ENCODE measurements at places on chromosomes 12 and 14.

GRCh38 chr12:1880153-1880845 lies 38.2 kb downstream of the CACNA2D4 start:
- no peak for DNase-seq

GRCh38 chr12:3186546-3187215 lies 109.5 kb downstream of the TSPAN9 start:
- DNase-seq, result no peak

- DNase-seq, result no peak
Observed at GRCh38 chr12:76042147-76042546, 10.6 kb upstream of the PHLDA1 start.

- DNase-seq, result no peak
Observed at GRCh38 chr12:88361493-88361892, 218.8 kb downstream of the KITLG start.

DNA sequence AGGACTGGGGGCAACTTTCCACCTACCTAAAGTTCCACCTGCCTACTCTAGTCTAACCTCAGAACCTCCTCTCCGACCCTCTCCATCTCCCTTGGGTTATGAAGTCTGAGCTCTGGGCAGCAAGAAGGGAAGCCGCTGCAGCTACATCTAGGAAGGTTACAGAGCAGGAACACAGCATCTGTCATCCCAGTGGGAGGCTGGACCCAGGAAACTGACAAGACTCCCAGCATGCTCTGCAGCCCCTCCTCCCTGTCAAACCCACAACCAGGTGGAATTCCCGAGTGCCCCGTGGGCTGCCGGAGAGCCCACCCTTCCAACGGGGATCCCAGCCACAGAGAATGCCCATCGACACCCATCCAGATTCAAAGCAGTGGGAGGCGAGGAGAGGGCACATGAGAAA lies 2.1 kb downstream of the TESC start:
- DNase-seq, result no peak

GRCh38 chr14:24789378-24789884 lies 155.4 kb upstream of the GZMB start:
- no peak for DNase-seq

DNA sequence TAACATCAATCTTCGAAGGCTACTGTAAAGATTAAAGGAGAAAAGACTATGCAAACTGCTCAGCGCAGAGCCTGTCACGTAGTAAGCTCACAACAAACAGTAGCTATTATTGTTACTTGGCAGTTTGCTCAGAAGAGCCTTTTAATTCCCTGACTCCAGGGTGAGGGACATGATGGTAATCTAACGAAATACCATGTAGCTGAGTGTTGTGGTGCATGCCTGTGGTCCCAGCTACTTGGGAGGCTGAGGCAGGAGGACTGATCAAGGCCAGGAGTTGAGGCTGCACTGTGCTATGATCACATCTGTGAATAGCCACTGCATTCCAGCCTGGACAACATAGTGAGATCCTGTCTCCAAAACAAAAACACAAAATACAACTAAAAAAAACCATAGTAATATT lies 22.8 kb downstream of the HEBP1 start:
- no peak for DNase-seq

DNA sequence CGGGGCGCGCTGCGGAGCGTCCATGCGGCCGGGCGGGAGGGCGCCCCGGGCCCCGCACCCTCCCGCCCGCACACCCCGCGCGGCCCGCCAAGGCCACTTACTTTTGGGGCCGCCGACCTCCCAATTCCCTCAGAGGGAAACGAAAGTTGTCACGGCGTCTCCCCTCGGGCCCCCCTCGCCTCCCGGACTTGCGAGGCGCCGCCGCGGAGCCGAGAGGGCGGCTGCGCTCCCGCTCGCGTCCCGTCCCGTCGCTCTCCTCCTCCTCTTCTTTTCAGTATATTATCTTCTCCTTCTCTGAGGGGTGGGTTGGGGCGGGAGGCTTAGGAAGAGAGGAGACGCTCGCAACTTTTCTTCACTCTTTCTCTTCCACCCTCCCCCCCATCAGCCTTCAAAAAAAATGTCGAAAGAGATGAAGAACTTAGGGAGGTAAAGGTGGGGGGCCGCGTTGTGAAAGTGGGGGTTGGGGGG lies 613 bp downstream of the DUSP16 start:
- no peak for DNase-seq

DNA sequence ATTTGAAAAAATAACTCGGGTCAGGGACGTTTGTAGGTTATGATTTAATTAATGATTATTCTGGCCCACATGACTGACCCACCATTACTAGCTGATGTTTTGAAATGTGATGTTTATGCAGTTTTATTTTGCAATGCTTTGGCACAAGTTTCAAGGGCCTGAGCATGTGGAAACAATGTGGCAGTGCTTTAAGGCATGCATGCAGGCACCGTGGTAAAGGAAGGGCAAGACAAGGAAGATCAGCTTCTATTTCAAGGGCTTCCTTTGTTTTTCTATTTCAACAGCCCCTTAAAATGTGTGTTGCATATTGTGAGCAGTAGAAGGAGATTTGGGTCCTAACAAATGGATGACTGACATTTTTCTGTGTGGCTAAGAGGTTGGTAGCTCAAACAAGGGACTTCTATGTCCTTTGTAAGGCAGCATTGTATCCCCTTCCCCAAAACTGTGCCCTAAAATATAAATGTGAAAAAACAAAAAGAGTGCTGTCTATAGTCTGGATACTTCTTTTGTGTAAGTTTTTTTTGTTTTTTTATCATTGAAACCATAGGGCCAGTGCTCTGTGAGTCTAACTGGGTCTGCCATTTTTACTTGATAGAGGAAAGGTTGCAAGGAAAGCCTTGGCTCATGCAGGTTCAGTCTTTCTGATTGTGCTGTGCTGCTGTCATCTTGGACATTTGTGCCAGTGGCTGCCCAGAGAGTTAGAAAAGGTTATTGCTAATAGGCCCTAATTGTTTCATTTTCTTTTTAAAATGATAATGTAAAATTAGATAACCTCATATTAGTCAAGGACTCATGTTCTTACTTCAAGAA lies 103.5 kb downstream of the FGD4 start:
- DNase-seq, result no peak

DNA sequence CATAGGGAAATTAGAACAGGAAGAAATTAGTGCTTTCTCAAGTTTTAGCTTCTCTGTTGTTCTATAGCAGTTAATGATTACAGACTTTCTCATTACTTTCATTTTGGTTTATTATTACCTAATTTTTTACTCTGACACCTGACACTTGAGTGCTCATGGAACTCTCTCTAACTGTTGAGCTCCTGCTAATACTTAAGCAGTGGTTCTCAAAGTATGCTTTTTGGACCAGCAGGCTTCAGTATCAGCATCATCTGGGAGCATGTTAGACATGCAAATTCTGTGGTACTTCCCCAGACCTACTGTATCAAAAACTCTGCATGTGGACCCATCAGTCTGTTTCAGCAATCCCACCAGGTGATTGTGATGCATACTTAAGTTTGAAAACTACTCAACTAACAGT lies 235.3 kb downstream of the CCDC91 start:
- no peak for DNase-seq

GRCh38 chr14:69658664-69659261 lies 47.4 kb downstream of the SUSD6 start:
- no peak for DNase-seq

All from NCI-H187 treated with DMSO at 0.1 percent for 48 hours (cell line).